ENCODE measurements at places on chromosomes 12 and 14.
A peak's percentile ranks its signal among the peaks of the same experiment; 100 is the strongest.

DNA sequence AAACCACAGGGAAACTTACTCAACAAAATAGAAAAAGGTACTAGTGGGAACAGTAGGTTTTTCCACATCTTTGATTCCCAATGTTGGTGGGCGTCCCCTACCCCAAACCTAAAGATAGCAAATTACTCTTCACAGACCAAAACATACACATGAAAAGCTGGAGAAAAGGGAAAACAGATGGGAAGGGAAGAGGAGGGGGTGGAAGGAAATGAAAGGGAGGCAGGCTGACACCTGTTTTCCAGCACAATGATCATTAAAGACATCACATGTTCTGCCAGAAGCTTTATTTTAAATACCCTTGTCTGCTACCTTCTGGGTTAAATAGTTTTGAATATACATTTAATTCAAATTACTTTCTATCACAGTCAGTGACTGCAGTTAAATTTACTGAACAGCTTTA lies 1617.9 kb upstream of the SEL1L start:
- no peak for DNase-seq

GRCh38 chr14:21090194-21090939 lies 8.1 kb downstream of the ZNF219 start:
- no peak for DNase-seq

DNA sequence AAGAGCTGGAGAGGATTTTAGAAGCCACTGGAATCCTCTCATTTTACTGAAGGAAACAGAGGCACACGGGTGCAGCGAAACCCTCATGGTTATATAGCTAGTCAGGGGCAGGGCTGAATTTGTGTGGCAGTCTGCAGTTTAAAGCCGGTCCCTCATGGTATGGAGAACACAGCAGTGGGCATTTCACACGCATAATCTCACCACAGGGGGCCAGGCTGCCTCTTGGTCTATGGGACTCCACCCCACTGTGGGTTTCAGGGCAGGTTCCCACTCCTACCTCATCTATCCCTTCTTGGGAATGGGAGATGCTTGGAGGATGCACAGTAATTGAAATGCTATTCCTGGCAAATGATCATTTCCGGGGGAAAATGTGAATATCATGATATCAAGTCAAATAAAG lies 400.6 kb downstream of the RGS6 start:
- no peak for DNase-seq

- no peak for DNase-seq
These were observed 29.4 kb downstream of the ELK3 start for GRCh38 chr12:96223411-96224218.

DNA sequence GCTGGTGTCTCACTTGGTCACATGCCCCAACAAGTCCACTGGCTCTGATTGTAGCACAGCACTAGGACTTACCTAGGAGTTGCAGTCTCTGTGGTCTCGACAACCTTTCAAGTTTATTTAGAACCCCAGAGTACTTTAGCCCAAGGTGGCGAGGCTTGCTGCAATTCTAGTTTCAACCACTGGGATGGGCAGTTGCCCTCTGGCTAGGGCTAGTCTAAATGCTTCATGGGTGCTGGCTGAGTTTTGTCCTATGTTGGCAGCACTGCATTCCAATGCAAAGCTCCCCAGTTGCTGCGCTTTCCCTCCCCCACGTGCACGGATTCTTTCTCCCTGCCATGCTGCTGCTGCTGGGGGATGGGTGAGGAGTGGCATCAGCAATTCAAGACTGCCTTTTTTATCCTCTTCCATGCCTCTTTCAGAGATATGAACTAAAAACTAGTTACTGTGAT lies 207.9 kb downstream of the SYNE2 start:
- peak; percentile 8 for DNase-seq

- no peak for DNase-seq
These were observed 49.4 kb downstream of the PHLDA1 start for GRCh38 chr12:75982169-75982564.

- DNase-seq: no peak
These were observed 367 bp downstream of the GALNT16 start for GRCh38 chr14:69260190-69260860.

DNA sequence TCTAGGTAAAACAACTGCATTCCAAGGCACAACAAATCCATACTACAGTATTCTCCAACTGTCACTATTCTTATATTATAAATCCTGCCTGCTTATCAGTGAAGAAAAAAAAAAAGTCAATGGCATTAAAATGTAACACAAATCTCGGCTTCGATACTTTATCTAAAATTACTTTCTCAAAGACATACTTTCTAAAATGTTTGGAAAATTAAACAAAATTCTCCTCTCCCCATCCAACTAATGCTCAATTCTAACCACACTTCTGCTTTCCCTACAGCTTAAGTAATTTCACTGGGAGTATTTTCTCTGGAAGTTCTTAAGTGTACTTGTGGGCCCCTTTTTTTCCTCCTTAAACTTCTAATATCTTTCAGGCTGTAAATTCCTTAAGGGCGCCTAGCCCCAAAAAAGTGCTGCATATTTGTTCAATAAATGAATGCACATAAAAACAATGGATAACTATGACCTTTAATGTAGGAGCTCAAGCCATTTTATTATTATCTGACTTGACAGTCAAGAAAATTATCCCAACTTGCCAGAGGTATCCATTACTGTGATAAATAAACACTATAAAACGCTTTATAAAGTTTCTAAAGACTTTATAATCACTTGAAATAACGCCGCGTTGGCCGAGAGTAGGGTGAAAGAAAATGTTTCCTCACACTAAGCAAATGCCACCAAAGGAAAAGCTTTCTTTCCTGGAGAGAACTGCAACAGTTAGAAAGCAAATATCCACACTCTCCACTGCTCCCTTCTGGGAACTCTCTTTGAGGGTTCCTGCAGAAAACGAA lies 977 bp downstream of the HEATR5A start:
- DNase-seq: no peak

DNA sequence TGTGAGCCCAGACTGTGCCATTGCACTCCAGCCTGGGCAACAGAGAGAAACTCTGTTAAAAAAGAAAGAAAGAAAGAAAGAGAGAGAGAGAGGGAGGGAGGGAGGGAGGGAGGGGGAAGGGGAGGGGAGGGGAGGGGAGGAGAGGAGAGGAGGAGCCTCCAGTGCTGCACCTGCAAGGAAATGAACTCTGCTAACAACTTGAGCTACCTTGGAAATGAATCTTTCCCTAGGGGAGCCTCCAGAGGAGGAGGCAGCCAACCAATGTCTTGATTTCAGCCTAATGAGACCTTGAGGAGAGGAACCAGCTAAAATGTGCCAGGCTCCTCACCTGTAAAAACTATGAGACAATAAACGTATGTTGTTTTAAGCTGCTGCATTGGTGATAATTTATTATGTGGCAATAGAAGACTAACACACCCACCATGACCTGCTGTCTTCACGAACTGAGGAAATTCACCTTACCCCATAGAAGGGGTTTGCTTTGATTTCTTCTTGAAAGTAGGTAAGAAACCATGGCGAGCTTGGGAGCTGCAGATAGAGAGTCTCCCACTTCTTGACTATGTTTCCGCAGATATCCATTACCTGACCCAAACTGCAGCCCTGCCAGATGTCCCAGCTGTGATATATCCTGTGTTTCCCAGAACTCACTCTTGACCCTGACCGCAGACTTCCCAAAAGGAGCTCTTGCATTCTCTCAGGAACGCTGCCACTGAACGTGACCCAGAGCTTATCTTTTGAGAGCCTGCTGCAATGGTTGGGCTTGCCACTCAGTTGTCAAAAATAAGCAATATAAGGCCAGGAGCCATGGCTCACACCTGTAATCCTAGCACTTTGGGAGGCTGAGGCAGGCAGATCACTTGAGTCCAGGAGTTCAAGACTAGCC lies 31.5 kb upstream of the TMPO start:
- DNase-seq: no peak

- DNase-seq: peak; percentile 6
These were observed 97.2 kb upstream of the TMEM260 start for GRCh38 chr14:56482310-56482911.

- peak; percentile 62 for DNase-seq
These were observed 1.6 kb downstream of the ART4 start for GRCh38 chr12:14841761-14842160.

DNA sequence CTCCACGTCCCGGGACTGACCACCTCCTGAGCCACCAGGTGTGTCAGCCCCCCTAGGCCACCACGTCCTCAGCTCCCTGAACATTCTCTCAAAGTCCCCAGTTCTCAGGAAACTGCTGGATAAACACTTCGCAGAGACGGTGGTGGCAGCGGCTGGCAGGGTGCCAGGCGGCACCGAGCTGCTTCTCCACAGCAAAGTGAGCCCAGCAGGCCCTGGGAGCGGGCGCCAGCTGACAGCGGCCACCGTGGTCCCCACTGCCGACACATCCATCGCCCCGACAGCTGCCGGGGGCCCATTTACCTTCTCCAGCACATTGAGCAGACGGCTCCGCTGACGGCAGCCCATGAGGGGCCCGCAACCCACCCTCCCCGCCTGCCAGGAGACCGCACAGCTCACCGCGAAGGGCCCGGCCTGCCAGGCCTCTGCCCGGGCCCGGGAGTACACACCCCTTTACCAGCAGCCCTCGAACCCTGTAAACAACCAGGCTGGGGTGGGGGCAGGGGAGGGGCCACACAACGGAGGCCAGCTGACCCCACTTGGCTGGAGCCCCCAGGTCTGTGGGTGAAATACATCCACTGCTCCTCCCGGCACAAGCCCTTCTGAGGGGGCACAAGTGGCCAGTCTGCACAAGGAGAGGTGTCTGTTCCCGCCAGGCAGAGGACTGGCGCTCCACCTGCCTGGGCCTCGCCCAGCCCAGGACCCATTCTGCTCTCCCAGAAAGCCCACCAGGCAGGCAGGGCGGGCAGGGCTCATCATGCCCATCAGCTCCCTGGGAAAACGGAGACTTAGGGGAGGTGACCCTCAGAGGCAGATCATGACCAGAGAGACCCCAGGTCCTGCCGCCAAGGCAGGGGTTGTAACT lies 10.5 kb downstream of the AKT1 start:
- DNase-seq: no peak

DNA sequence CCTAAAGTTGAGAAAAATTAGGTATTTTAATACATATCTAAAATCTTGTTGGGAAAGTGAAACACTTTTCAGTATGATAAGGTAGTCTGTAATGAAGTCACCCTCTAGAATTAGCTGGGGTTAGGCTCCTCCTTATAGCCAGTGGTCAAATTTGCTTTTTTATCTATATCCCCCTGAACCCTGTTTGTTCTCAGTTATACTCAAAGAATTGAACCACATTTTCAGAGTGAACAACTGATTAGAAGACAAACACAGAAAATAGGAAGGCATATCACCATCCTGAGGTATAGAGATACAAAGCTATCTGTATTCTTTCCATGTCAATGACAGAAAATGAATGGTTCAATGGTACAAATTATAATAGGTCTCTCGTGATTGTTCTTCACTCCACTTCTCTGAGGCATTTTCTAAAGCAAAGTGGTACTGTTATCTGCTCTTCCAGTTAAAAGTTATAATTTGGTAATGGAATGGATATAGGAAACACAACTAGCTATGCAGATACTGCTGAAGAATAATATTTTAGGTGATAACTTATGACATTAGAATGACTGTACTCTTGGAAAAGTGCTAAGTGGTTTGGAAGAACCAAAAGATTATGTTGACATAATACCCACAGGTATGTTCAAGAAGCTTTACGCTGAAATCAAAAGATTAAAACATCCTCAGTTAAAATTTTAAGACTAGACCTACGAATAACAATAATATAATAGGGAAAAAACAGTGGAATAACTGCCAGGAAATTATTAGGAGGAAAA lies 27.6 kb downstream of the WASHC3 start:
- peak; percentile 52 for DNase-seq

DNA sequence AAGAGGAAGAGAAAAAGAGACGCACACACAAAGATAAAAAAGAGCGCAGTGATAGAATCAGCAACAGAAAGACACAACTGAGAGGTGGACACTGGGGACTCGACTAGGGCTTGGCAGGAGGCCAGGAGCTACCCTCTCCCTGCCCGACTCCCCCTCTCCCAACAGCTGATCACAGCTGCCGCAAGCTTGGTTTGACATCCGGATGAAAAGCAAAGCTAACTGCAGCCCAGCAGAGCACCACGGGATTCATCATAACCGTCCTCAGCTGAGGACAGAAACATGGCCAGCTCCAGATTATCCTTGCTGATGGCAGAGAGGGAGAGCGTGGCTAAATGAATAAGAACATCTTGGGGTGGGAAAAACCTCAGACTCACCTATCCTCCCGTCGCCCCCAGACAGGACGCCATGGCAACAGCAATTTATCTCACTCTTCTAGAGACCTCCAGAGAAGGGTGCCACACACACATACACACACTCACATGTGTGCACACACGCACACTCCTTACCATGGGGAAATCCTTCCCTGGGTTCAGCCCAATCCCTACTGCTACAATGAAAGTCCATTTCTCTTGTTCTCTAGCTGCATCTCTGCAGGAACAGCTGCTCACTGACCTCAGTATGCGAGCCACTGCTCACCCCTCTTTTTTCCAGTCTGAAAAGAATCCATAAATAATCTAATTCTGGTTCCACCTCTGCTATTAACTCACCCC lies 135.3 kb downstream of the NTF3 start:
- peak; percentile 41 for DNase-seq

GRCh38 chr14:106610691-106611090 lies 1084.3 kb downstream of the TMEM121 start:
- no peak for DNase-seq

GRCh38 chr12:98416845-98417244 lies 98.5 kb upstream of the TMPO start:
- DNase-seq: peak; percentile 76

DNA sequence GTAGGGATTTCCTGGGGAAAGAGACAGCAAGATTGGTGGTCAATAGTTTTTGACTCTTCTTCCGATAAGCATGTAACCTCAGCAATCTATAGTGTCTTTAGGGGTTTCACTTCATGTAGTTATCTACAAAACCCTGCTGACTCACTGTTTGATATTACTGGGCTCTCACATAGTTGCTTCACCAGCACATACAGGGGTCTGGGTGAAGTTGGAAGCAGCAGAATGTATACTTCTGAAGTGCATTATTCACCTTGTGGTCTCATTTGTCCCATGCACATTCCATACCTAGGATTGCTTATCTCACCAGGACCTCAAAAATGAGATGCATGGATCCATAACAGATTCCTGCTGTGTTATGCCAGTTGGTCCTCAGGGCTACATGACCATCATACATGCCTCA lies 280.0 kb downstream of the LRIG3 start:
- DNase-seq: peak; percentile 42

DNA sequence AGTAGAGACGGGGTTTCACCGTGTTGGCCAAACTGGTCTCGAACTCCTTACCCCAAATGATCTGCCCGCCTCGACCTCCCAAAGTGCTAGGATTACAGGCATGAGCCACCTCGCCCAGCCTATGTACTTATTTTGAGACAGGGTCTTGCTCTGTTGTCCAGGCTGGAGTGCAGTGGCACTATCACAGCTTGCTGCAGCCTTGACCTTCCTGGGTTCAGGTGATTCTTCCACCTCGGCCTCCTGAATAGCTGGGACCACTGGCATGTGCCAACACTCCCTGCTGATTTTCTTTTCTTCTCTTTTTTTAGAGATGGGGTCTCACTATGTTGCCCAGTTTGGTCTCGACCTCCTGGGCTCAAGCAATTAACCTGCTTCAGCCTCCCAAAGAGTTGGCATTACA lies 14.0 kb upstream of the HNF1A start:
- DNase-seq: no peak

DNA sequence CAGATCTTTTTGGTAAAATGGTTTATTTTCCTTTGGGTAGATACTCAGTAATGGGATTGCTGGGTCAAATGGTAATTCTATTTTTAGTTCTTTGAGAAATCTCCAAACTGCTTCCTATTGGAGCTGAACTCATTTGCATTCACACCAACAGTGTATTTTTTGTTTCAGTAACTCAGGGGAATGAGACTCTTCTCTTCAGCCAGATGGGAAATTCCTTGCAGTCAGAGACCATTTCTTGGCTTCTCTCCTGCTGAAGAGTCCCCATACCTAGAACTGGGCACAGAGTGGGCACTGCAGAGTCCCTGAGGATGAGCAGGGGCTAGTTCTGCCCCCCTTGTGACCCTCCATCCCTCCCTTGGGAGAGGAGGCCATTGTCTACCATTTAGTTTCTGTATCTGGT lies 10.8 kb downstream of the SDSL start:
- no peak for DNase-seq
